ENCODE measurements at places on chromosomes 5 and 9.

GRCh38 chr5:88667496-88668201, 215.3 kb downstream of the MEF2C start:
- no peak for DNase-seq

DNA sequence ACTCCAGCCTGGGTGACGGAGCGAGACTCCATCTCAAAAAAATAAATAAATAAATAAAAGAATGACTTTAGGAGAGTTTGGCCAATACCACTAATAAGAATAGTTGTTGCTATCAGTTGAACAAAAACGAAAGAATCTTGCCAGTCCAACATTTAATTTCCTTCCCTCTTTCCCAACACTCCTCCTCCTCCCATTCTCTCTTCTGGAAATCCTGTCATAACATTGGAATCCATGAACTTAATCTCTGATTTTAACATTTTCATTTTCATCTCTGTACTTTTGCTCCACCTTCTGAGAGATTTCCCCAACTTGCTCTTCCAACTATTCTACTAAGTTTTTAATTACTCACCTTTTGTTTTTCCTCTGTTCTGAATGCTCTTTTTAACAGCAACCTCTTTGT, 42.8 kb upstream of the CDK20 start:
- DNase-seq = no peak

DNA sequence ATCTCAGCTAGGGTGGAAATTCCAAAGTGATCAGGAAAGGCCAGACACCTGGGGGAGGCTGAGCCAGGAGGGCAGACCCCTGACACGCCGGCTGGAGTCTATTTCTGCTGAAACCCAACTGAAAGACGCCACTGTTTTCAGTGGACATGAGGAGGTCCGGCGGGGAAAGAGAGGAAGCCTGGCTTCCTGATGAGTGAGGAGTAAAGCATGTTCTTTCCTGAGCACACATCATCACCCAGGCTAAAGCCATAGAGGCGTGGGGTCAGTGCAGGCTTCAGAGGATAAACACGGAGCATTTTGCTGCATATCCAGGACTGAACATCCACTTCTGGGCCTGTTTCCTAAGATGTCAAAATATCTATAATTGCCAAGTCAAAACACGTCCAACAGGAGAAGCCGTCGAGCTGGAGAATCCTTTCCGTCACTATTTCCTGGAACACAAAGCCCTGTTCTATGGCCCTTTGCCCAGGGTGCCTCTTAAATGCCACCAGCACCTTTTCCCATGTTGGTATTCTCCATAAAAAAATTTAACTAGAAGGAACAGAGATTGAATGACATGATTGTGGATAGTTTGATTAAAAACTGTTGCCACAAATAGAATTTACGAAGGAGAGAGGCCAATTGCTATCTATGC, 597.9 kb upstream of the ADAMTS16 start:
- no peak for DNase-seq

DNA sequence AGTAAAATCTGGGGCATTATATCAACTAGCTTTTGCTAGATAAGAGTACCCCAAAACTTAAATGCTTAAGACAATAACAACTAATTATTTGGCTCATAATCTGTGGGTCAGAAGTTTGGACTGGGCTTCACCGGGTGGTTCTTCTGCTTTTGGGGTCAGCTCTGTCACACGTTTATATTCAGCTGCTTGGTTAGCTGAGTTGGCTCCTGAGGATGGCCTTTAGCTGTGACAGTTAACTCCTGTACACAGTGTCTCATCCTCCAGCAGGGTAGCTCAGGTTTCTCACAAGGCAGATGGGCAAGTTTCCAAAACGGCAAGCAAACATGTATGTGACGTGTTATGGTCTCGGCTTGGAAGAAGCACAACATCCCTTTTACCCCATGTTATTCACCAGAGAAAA, 488.2 kb downstream of the TLE4 start:
- no peak for DNase-seq

DNA sequence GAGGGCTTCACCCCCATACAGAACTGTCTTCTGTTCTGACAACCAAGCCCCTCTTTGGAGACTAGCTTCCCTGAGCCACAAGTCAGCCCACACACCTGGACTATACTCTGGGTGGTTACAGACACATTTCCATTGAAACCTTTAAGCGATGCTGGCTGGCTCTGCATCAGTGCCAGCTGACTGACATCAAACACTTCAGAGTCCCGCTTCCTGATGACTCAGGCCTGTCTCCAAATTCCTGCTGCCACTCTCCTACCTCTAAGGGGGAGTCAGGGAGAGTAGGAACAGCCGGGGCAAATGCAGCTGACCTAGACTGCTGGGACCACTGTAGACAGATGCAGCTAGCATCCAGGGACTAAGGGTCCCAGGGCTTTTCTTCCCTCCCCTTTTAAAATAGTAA, 59.4 kb downstream of the SIL1 start:
- no peak for DNase-seq

- no peak for DNase-seq
These were observed 19.6 kb downstream of the ETF1 start for GRCh38 chr5:138523406-138523805.

GRCh38 chr9:112081918-112082729, 93.0 kb downstream of the SUSD1 start:
- no peak for DNase-seq

DNA sequence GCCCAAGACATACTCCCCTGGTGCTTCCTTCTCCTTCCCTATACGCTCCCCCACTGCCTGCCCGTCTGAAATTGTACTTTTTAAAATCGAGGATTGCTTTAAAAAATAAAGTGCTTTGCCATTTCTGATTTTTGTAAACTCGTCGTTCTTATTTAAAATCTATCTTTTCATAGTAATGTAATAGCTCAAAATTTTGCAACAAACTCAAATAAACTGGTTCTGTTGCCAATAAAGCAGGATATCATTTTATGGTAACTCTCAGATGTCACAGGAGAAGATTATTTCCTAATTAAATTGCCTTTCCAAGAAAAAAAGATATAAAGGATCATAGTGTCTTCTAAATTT, 1.3 kb upstream of the NREP start:
- no peak for DNase-seq

GRCh38 chr9:1554081-1555035, 460.8 kb upstream of the SMARCA2 start:
- DNase-seq = no peak

- no peak for DNase-seq
These were observed 3.1 kb downstream of the GTF3C4 start for GRCh38 chr9:132673355-132673754.

GRCh38 chr5:148831590-148832565, 5.5 kb downstream of the ADRB2 start:
- DNase-seq = no peak

DNA sequence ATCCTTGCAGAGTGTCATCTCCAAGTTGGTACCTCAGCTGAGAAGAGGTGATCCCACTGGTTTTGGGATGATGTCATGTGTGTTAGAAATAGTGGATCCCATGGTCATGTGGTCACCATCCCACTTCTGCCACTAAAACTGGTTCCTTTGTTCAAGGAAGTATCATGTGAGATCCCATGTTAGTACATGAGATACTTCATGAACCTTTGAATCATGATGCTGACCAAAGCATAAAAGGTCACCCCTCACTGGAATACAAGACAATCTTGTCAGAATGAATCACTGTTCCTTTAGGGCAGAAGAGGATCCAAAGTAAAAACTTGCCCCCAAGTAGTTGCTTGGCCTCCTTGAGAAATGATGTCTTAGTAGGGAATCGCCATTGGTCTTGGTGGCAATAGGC, 150.9 kb upstream of the MOCS2 start:
- DNase-seq = no peak

- no peak for DNase-seq
These were observed 6.4 kb upstream of the LHX2 start for GRCh38 chr9:124005029-124005771.

DNA sequence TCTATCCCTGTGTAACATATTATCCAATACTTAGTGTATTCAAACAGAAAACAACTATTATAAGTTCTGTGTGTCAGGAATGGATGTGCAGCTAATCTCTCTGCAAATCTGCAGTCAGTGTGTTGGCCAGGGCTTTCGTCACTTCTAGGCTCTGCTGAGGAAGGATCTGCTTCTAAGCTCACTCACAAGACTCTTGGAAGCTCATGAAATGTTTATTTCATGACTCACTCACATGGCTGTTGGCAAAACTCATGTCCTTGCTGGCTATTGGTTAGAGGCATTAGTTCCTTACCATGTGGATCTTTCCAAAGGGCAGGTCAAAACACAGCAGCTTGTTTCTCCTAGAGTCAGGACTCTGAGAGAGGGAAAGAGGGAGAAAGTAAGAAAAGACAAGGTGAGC, 367.4 kb upstream of the SMARCA2 start:
- DNase-seq = no peak

DNA sequence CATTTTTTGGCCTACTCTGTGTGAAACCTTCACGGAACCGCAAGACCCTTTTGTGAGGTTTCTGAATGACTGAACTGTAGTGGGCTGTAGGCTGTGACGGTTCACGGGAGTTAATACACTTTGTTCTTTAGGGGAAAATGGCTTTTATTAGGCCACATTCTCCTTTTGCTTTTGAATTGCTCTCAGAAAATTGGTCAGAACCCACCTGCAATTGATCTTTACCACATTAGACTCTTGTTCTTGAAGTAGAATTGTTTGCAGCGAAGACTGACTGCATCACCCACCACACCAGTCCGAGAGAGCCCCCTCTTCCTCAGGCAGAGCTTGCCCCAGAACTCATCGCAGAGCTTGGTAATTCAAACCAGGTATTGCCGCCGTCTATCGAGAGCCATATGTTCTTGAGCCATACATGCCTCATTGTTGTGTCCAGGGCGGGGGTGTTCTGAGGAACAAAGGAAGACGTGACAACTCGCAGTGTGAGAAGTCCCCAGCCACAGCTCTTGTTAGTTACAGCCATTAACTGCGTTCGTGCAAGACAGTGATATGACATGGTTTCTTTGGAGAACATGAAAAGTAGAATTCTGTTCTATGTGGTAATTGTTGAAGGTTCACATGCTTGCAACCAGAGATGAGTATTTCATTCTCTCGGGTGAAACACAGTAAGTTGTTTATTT, 166.4 kb upstream of the OTULINL start:
- DNase-seq = no peak

Measured in sciatic nerve (tissue), 2 donors.